ENCODE measurements at places on chromosomes 1 and 21.

DNA sequence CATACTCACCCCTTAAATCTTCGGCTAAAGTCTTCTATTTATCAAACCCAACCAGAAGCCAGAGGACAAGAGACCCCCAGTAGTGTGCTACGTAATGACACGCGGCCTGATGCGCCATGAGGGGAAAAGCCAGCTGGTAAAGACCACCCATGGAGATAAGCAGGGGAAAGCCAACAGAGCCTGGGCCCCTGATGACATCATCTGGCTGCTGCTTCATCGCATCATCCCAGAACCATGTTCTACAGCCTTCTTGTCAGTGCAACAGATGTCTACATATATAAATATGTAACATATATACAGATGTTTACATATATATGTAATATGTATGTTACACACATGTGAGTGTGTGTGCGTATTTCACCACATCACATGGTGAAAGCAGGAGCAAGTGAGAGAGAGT is 81.7 kb upstream of the VANGL1 start:
- DNase-seq, result no peak

DNA sequence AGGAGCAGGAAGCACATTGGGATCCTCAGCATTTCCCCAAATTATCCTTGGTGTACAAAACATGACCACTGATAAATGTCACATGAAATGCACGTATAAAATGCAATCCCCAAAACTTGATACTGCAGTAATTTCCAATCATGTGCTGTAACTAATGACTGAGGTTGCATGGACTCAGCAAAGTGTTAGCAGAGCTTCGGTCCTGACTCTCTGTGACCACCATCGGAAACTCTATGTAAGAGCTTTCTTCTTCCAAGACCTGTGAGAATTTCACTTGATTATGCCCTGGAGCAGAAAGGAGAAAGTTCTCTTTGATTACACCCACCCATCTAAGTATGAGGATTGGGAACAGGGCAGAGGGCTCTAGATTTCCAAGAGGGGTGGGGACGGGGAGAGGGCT is 908 bp downstream of the CD53 start:
- DNase-seq, result no peak

DNA sequence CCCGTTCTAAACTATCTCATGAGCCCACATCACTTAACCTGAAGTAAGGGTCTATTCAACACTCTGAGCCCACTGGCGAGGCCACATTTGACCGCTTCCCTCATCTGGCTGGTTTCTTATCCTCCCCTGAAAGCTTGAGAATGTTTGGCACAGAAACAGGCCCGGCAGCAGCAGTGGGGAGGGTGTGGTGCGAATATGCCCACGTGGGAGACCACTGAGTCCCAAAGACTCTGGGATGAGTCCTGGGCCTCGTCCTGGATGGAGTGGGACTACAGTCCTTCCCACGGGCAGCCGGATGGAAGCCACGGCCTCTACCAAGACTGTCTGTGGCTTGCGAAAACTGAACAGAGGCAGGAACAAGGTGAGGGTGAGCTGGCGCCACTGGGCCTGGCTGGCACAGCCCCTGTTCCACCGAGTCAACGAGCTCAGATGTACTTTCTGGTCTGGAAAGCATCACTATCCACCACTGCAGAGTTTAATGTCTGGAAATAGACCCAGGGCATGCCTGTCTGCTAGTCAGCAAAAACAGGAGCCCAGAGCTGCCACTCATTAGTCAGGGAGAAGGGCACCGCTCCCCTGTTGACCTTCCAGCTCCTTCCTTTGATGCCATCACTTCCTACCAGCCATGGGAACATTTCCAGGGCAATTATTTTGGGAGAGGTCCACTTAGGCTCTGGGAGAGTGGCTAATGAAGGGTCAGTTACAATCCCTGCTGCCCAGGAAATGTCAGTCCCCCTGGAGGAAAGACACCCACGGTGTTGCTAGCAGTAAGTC is 386.6 kb downstream of the MATN1 start:
- DNase-seq, result no peak

DNA sequence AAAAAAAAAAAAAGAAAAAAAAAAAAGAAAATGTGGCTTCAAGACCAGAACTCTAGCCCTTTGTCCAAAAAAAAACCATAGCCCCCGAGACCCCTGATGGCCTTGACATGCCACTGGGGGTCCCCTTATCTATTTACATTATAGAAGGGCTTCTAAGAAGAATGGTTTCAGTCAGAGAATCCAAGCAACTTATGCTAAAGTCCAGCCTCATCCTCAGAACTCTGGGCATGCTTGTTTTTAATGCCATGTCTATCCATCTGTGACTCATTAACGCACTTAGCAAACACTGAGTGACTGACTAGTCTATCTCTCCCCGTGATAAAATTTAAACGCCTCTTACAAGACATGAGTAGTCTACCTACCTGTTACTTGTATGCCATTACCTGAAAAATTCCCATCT is 29.3 kb downstream of the ERG start:
- no peak for DNase-seq

DNA sequence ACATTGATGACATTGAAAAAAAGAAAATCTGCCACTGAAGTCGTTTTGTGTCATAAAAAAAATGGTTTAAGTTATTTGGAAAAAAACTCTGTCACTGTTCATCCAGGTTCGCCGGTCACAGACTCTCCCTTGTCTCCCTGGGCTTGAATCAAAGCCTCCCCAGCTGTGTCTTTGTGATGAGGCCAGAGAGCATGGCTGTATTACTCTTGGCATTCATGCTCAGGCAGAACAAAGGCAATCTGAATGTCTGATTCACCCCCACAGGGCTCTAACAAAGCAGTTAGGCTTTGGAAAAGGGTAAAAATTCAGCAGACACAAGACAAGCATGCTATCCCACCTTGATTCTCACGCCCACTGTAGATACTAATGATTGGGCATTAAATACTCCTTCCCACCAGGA is 304.3 kb upstream of the PLD5 start:
- no peak for DNase-seq

- no peak for DNase-seq
Measured at GRCh38 chr21:37565530-37566223, 199.1 kb downstream of the DYRK1A start.

GRCh38 chr1:228721407-228721806 is 13.9 kb upstream of the RHOU start:
- no peak for DNase-seq

GRCh38 chr1:26317612-26318337 is at the start of gene CD52:
Gene CD52, plus strand, starts transcription at chr1:26317958. Its CDS starts 60 bp downstream, at chr1:26318018.
- no peak for DNase-seq

Measured in activated naive CD4-positive, alpha-beta T cell (primary cell).